NCI-H2081 (cell line): ENCODE measurements at places on chromosomes 5 and 9.

GRCh38 chr9:131840220-131840619, 100.3 kb upstream of the RAPGEF1 start:
- DNase-seq = no peak

GRCh38 chr9:125495172-125496119, 211.6 kb downstream of the MAPKAP1 start:
- DNase-seq = no peak

GRCh38 chr9:87280421-87280820, 217.2 kb upstream of the DAPK1 start:
- no peak for DNase-seq

DNA sequence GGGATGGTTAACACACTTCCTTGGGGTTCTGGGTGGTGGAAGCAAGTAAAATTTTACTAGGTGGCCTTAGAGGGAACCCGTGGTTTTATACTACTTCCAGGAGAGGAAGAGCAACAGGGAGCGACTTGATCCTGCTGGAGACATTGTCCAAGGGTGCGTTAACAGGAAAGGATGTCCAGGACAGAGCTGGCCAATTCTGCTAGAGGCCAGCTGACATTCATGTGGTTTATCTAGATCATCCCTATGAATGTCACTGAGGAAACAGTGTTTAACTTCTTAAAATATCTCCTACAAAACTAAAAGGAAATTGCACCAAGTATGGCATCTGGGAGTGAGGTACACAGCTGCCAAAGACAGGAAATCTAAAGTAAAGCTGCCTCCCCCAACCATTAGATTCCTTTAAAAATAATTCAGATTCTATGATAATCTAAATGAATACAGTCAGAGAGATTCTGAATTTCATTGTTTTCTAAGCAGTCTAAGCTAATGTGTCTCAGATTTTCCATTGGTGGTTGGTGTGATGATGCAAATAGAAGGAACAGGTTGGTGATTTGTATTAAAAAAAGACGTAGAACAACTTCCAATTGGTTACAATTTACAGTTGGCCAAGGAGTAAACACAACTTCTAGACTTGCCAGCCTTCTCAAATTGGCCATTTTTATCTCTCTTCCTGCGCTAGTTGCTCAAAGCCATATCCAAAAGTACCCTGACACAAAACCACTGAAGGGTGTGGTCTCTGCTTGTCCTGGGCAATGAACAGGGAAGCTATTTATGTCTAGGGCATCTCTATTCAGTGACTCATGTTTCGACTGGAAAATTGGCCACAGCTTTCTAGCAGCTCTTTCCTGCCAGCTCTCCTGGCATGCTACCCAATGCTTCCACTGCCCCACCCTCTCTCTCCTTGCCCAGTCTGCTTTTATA, 574.7 kb upstream of the MEF2C start:
- no peak for DNase-seq

GRCh38 chr5:80835128-80835527, 125.0 kb upstream of the RASGRF2 start:
- no peak for DNase-seq

DNA sequence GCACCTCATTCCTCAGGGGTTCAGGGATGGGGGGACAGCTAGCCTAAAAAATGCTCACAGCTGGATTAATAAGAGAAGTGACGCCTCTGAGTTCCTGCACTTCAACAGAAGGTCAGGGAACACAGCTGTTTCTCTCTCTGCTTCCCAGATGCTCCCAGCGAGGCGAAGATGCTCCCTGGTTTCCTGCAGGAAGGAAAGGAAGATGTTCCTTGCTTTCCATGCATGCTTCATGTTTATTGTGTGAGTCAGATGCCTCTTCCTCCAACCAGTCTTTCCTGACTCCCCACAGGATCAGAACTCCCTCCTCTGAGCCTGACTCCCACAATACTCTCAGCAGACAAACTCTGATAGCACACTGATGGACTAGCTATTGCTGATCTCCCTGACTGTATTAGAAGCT, 71.9 kb downstream of the MFAP3 start:
- DNase-seq = no peak

GRCh38 chr9:134818000-134818568, 62.5 kb upstream of the FCN2 start:
- DNase-seq = no peak

GRCh38 chr9:27787891-27788290, 214.6 kb upstream of the C9orf72 start:
- DNase-seq = no peak

DNA sequence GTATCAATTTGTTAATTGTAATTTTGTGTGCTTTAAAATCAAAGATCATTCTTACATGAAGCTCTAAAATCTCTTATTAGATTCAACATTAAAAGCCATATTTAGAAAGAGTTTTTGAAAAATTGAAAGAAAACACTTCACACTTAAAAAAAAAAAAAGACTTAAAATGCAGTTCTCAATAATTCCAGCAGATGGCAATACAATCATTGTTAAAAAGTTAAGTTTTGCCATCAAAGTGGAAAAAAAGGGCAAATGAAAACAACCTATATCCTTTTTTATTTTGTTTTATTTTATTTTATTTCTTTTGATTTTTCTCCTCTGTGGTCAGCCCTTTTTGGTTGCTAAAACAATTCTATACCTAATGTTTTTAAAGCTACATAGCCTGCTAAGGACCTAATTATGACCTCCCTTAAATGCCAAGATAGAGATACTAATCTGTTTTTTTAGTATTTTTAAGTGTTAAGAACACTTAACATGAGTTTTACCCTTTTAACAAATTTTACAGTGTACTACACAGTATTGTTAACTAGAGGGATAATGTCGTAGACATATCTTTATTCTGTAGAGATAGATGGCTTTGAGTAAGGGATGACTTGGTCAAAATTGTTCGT, 154.2 kb upstream of the DAB2 start:
- peak; percentile 22 for DNase-seq

DNA sequence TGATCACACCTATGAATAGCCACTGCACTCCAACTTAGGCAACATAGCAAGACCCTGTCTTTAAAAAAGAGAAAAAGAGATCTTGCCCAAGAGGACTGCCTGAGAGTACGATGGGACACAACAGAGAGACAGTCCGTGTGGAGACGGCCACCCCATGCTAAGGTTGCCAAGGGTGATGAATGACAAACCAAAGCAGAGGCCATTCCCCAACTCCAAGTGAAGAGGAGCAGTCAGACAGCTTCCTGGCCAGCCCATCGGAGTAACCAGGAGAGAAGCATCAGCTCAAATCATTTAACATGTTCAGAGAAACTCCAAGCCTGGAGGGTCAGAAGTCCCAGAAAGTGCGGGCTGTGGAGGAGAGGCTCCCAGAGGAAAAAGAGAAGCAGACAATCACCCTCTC, 63.9 kb upstream of the SUB1 start:
- no peak for DNase-seq

- DNase-seq = no peak
Observed at GRCh38 chr5:118440496-118440895, 547.9 kb downstream of the DTWD2 start.

- no peak for DNase-seq
Observed at GRCh38 chr5:2131826-2132496, 249.2 kb upstream of the IRX4 start.

GRCh38 chr9:81664638-81665222, 24.6 kb downstream of the TLE1 start:
- no peak for DNase-seq

DNA sequence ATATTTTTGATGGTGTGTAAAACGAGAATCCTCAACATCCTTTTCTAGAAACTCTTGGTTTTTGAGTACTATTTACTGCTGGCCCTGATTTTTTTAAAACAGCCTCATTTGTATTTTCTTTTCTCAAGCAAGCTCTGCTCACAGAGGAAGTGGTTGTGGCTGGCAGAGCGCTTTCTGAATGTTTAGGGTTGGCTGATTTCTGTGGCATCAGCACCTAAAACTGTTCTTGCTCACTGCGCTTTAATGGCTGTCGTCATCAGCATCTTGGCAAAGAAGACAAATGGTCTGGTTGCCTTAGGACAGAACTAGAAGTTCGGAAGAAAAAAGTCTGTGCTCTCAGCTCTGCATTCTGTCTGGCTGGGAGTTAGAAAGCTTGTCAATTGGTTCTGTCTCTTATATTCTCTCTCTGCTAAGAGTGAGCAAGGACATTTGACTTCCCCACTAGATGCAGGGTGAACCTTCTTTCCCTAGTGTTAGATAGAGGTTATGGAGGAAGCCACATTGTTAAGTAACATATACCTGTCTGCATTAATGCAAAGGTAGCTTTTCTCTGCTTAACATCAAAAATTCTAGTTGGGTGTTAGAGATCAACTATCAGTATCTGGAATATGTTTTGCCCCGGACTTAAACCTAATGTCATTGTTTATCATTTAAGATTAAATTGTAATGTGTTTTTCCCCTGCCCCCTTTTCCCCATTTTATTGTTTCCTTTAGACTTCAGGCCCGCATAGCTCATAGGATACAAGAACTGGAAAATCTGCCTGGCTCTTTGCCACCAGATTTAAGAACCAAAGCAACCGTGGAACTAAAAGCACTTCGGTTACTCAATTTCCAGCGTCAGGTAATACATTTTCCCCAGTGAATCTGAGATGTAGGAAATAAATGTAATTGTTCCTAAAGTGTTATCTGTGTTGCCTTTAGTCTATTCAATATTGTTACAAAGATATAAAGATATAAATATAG, 39.0 kb downstream of the SMARCA2 start:
- no peak for DNase-seq

DNA sequence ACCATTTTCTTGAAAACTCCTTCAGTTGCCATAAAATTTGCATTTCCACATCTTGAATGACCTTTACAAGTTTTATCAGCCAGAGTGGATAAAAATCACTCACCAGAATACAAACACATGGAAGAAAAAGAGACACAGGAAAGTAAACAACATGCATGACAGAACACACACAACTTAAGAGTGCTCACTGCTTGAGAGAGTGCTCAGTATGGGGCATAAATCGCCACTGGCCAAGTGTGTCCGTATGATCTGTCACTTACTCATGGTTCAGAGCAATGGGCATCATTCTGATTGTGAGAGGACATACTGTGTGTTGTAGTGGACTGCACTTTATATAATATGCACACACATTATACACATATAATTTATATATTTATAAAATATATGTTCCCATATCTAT, 155.6 kb upstream of the NTRK2 start:
- DNase-seq = no peak

DNA sequence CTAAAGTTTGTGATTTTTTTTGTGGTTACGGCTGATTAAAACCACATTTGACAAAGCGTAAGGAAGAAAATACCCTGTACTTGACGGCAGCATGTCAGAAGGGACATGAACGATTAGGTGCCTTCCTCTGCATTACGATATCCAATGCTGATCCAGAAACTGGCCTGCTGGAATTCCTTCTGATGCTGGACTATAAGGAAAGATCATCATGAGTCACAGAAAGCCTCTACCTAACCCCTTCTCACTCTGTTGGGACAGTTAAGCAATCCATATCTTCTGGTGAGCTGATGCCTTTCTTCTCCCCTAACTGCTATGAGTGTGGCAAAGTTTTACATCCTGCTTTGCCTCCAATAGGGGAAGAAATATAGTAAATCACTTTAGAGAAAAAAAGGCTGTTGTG, 78.4 kb upstream of the PAPPA start:
- DNase-seq = no peak

DNA sequence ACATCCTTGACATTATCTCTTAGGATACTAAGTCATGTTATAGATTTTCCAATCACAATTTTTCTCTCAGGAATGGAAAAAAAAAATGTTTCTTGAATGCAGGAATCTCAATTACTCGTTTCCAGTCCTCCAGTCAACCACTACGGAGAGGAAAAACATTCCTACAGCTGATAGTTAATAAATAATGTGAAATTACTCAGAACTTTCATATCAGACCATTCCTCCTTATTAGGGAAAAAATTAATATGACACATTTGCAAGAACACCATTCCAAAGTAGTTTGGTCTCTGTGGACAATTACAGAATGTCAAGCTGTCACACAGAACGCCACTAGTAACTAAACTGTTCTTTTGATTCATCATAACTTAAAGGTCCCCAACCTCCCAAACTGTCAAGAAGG, 31.5 kb downstream of the MED27 start:
- DNase-seq = no peak

DNA sequence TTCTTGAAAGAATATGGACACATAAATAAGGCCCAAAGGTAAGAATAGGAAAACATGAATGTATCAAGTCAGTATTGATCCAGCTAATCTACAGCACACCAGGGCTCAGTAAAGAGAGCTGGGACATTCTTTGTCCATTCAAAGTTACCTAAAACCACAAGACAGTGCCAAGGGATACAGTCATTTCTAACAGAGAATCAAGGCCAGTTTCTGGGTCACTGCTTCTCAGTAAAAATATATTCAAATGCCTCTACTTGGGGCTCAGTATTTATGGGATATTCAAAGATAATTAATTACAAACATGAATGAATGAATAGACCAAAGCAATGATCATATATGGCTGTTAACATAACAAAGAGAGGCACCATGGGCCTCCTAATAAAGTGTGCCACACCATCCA, 34.9 kb downstream of the MTMR12 start:
- DNase-seq = no peak

- no peak for DNase-seq
Observed at GRCh38 chr9:91654527-91654926, 230.9 kb upstream of the NFIL3 start.

DNA sequence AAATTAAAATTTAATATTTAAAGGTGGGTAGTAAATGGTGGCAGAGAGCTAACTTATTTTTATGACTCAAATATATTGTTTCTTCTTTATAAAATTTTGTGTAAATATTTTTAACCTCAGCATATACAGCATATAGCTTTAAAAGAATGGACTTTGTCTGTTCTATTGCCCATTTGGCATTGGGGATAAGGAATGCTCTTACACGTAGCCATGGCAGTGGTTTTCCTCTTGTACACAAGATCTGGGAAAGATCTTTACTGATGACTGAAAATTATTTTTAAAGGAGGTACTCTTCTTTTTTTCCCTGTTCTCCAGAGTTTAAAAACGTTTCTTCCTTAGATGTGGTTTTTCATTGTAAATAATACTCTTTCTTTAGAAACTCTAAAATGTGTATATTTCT, 75.0 kb downstream of the PBX3 start:
- DNase-seq = no peak

GRCh38 chr9:98860871-98861293, 53.4 kb downstream of the GALNT12 start:
- no peak for DNase-seq

DNA sequence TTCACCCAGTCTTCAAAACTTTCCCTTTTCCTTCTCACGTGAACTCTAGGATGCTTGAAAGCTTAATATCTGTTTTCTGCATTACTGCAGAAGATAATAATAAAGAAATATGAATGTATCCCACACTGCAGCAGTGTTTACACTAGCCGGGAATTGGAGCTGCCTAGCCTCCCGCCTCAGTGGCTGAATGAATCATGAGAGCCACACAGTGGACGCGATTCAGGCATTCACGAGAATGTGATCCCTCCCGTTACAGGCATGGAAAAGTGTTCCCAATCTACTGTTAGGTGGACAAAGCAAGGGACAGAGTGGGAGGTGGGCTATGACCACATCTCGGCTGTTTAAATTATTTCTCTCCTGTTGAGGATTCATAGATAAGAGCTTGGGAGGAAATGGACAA, 69.4 kb upstream of the CTSL start:
- no peak for DNase-seq

- no peak for DNase-seq
Observed at GRCh38 chr9:752201-752600, 89.3 kb upstream of the DMRT1 start.
